ENCODE measurements at places on chromosomes 3 and 15.

DNA sequence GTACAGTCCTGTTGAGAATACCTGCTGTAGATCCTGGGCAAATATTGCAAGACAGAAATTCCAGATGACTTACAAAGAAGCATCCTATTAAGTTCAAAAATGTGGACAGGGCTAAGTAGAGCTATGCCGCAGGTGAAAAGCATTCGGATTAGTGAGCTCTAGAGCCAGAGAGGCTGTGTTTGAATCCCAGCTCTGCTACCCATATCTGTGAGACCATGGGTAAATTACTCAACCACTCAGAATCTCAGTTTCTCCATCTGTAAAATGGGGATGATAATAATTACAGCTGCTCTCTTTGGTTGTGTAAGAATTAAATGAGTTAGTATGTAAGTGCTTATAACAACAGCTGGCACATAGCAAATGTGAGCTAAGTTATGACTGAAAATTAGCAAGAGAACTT lies 3.9 kb downstream of the ADAMTS7 start:
- DNase-seq, result no peak

GRCh38 chr15:28107111-28107903 lies 8.2 kb upstream of the OCA2 start:
- DNase-seq, result no peak

- DNase-seq, result no peak
Observed at GRCh38 chr3:157226173-157226847, 66.4 kb upstream of the CCNL1 start.

- no peak for DNase-seq
Observed at GRCh38 chr3:194986208-194987043, 284.5 kb downstream of the XXYLT1 start.

DNA sequence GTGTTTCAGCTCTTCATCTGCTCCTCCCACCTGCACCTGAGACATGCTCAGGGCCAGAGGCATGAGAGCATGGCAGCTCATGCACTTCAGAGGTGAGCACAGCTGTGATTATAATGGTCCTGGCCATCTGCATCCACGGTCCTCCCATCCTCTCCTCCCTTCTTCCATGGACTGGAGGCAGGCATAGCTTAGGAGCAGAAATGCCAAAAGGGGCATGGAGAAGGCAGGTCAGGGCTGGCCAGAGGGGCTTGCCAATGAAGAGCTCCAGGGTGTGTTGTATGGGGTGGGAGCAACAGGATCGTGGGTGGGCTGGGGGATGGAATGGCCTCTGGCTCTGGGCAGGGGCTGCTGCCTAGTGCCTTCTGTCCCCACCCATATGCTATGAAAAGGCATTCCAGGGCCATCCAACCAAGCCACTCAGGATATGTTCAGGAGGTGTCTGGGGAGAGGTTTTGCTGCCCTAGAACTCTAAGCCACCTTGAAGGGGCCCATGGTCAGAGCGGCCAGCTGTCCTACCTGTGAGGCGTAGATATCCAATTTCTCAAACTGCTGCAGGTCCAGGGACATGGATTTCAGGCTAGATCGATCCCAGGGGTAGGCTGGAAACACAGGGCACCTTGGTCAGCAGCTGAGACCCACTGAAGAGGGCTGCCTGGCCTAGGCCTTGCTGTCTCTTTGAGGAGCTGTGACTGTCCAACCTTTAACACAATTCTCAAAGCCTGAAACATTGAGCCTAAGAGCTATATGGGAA lies 26.1 kb downstream of the KY start:
- DNase-seq, result no peak

GRCh38 chr3:114879059-114880031 lies 267.7 kb downstream of the ZBTB20 start:
- DNase-seq, result no peak

DNA sequence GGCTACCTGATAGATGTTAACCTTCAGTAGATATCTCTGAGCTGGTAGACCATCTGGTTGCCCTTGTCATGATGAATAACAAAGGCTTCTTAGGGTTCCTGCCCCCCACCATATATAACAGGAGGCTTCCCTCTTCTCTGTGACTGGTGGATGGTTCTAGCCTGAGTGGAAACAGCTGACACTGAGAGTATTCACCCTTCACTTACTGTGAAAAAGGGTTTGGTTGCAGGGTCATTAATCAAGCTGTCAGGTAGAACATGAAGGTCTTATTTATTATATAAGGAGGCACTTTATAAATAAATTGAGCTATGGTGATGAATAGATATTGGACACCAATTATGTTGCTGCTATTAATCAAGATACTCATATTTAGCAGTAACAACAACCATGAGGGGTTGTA lies 58.6 kb downstream of the CACNA2D3 start:
- no peak for DNase-seq

DNA sequence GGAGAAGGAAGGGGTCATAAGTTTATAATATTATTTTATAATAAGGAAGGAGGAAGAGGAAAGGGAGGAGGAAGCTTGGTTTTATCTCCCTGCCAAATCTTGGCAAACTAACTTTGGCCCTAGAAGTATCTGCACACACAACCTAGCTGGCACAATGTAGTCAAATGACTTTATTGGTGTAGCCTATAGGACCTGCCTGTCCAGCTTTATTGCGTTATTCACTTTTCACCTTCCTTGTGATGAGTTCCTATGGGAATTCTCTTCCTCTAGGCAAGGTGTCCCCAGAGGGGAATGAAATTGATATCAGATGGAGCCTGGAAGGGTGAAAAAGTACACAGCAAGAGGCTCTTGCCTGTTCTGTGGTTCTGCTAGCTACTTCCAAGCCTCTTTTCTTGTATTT lies 111.2 kb upstream of the SLC25A36 start:
- no peak for DNase-seq

DNA sequence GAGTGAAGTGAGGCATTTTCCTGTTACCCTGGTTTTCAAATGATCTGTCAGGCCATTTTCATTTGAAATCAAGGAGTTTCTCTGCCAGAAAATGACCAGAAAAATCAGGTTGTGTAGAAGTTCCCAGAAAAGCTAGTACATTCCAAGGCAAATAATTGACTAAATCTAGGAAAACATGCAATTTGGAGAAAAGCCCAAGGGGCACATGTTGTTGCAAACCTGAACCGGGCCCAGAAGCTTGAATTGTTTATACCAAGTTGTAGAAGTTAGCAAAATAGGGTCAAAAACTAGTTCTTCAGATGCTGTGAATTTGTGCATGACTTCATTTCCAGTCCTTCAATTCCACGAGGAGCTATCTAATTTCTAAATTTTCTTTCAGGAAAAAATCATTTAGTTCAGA lies 31.0 kb downstream of the TRIM42 start:
- DNase-seq, result no peak

GRCh38 chr15:89899295-89899945 lies 5.6 kb upstream of the AP3S2 start:
- DNase-seq, result no peak

DNA sequence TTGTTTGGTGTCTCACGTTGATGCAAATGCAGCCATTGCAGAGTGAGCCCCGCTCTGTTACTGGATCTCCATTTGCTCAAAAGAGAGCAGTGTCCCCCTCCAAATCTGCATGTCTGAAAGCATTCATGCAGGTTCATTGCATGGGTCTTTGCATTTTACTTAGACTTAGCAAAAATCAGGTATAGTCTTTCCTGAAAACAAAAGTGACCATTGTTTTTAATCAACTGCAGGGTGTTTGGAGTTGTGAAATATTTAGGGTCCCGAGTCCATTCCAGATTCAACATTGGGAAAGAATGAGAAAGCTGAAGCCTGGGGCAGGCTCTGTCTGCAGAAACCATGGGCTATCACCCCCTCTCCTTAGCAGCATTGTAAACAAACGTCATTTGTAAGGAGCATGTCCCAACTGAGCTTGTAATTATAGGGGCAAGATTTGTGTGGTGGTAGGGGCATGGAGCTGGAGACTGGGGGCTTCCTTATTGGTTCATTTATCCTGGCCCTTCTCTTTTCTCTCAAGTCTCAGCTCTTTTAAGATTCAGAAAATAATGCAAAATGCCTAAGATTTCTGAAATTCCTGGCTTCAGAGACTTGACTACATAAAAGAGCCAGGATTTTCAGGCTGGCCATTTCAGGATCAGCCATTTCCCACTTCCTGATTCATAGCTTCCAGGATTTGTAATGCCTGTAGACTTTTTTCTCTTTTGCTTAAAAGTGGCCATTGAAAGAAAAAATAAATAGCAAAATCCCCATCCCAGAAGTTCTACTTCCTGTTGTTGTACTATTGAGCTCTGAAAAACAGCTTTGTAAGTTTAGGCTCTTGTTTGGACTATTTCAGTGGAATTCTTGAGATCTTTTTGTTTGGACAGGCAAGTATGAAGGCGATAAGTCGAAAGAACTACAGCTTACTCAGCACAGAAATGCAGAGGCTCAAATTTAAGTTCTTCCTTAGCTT lies 23.0 kb downstream of the IGF1R start:
- DNase-seq, result no peak

- DNase-seq, result no peak
Observed at GRCh38 chr3:155069729-155070128, 10.4 kb upstream of the MME start.

GRCh38 chr3:25306066-25306465 lies 122.0 kb upstream of the RARB start:
- DNase-seq, result no peak

DNA sequence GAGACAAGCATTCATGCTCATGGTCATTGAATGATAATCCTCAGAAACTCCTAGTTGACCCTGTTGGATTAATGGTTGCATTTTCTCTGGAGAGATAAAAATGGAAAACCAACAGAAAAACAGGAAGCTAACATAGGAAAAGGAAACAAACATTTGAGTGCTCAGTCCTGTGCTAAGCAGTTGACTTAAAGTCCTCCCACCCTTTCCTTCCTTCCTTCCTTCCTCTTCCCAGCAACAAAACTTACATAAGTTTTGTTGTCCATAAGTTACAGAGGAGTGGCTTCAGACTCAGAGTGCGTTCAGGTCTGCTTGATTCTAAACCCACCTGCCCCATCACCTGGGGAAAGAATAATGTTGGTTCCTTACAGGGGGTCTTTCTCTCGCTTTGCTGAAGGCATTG lies 163.8 kb upstream of the RGMA start:
- no peak for DNase-seq

GRCh38 chr15:82543160-82543559 lies 2.9 kb upstream of the RPS17 start:
- no peak for DNase-seq

- no peak for DNase-seq
Observed at GRCh38 chr3:190870127-190870526, 7.6 kb upstream of the GMNC start.

DNA sequence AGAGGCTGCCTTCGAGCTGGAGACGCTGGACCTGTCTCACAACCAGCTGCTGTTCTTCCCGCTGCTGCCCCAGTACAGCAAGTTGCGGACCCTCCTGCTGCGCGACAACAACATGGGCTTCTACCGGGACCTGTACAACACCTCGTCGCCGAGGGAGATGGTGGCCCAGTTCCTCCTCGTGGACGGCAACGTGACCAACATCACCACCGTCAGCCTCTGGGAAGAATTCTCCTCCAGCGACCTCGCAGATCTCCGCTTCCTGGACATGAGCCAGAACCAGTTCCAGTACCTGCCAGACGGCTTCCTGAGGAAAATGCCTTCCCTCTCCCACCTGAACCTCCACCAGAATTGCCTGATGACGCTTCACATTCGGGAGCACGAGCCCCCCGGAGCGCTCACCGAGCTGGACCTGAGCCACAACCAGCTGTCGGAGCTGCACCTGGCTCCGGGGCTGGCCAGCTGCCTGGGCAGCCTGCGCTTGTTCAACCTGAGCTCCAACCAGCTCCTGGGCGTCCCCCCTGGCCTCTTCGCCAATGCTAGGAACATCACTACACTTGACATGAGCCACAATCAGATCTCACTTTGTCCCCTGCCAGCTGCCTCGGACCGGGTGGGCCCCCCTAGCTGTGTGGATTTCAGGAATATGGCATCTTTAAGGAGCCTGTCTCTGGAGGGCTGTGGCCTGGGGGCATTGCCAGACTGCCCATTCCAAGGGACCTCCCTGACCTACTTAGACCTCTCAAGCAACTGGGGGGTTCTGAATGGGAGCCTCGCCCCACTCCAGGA lies 21.1 kb downstream of the NRROS start:
- DNase-seq, result no peak

- DNase-seq, result no peak
Observed at GRCh38 chr15:98304371-98304770, 343.9 kb downstream of the ARRDC4 start.

GRCh38 chr3:24923570-24923969 lies 428.9 kb upstream of the THRB start:
- no peak for DNase-seq

GRCh38 chr3:53803124-53803815 lies 42.9 kb downstream of the CHDH start:
- DNase-seq, result no peak

DNA sequence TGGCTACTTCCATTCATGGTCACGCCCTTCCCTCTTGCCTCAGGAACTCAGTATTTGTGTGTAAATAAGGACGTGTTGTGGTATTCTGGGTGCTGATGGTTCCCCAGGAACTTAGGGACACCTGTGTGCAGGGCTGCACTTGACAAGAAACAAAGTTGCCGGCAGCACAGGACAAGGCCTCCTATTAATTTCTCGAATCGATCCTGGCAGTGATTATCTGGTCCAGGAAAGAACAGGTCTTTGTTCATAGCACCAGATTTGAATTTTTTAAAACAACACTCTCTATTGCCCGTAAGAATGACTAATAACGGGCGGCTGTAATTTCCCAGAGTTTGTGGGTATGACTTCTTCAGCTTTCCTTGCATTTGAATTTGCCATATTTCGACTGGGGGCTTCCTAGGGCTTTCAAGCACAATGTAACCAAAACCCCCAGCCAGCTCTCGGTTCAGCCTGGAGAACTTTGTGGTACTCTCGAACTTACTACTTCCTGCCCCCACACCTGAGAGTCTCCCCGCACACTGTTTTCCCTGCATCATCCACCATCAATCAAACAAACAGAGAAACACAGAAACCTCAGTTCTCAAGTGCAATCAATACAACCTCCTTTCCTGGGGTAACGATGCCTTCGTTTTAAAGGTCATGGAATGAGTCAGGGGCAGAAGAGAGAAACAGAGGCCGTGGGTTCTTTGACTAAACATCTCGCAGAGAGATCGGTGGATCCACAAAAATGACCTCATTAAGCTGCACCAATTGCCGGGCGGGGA lies 241.7 kb upstream of the ICE2 start:
- DNase-seq, result peak; percentile 36

DNA sequence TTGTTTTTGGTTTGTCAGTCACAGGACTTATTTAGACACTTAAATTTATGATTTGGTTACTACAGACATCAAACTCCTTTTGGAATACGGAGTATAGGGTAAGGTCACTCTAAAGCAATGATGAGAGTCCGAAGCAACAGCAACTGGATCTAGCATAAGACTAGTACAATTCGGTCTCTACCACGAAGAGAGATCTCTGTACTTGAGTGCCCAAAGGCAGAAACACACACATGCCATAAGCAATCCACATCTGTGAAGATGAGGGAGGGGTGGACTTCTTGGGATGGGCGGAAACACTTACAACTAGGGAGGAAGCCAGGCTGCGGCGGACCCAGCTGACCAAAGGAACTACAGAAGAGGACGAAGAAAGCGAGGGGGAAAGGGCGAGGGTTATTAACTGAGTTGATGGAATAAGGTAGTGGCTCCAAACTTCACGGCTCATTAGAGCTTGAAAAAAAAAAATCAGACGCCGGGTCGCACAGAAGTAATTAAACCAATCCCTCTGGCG lies 595 bp downstream of the DPH6 start:
- DNase-seq, result no peak
